ENCODE measurements at places on chromosomes 1 and 21.

GRCh38 chr1:179917601-179918429, 35.7 kb downstream of the TOR1AIP1 start:
- no peak for DNase-seq

DNA sequence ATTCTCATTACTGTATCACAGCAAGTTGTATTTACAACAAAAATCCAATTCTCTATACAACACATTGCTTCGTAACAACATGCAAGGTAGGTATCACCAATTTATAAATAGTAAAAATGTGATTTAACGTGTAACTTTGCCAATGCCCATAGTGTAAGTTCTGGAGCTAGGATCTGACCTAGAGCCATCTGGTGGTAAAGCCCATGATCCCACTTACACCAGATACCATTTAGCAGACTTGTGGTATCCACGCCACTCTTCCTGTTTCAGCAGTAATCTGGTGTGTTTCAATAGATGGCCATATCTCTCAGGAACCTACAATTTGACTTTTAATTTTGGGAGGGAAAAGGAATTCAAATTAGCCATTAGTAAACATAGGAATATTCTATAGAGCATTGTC, 10.2 kb downstream of the SETSIP start:
- DNase-seq: no peak

- DNase-seq: no peak
Observed at GRCh38 chr1:186854102-186854501, 25.4 kb downstream of the PLA2G4A start.

DNA sequence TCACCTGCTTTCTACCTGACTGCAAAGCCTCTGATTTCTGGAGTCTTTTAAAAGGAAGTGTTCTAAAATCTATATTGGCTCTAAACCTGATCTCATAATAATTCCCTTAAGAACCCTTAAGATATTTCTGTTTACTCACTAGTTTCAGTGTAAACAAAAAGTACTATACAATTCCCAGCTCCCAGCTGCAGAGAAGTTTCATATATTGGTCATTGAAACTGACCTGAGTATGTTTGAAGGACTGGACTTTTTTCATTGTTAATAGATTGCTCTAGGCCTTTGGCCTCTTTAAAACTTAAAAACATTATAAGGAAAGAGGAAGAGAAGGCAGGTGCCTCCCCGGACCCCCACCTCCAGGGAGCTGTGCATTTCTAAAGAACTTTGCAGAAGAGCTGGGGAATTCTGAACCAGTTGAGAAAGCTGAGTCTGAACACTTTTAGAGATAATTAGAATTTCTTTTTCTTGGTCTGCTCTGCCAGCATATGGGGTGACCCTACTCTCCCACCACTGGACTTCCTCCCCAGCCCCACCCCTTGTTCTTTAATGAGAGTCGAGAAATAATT, 23.7 kb downstream of the CLIC6 start:
- no peak for DNase-seq

GRCh38 chr1:59360170-59360569, 63.3 kb downstream of the FGGY start:
- no peak for DNase-seq

- no peak for DNase-seq
Observed at GRCh38 chr1:41370756-41371420, 9.7 kb downstream of the FOXO6 start.

GRCh38 chr1:56132520-56132919, 446.8 kb downstream of the PLPP3 start:
- DNase-seq: no peak

DNA sequence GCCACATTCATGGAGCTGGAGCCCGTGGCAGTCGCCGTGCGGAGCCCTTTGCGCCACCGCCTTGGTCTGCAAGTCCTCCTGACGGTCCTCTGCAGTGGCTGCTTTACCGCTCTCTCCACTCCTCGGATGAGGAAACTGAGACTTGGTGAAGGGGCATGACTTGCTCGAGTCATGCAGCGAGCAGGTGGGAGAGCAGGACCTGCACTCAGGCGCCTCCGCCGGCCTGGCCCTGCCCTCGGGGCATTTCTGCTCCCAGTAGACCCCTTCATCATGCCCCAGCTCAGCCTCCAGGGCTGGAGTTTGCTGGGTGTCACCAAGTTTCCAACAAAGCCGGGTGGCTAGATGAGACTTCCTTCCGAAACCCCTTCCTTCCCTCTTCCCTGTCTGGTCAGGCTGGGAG, 100.0 kb upstream of the TARDBP start:
- DNase-seq: no peak

GRCh38 chr1:173682184-173682583, 12.5 kb upstream of the ANKRD45 start:
- no peak for DNase-seq

DNA sequence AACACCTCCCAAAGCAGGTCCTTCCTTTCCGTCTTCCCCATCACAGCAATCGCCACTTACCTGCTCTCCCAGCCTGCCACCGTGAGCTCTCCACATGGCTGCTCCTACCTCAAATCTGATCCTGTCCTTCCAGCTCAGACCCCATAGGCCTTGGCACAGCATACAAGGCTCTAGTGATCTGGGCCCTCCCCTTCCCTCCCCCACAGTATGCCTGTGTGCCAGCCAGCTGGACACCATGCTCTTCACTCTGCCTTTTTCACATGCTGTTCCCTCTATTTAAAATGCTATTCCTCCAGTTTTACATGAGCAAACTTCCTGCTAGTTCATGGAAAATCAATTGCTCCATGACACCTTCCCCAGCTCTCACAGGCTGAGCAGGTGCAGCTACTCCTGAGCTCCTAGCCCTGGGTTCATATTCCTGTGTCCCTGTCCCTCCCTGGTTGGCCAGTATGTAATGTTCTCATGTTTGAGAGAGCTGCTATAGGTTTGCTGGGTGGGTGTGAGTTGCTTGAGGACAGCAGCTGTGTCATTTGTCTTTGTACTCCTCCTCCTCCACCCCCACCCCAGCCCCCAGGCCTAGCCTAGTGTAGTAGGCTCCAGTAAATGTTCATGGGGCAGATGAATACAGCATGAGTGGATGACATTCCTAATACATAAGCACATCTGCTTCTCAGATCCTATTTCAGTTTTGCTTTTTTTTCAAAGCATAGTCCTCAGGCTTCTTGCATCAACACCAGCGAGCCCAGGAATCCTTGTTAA, 6.3 kb upstream of the TNNT2 start:
- no peak for DNase-seq

DNA sequence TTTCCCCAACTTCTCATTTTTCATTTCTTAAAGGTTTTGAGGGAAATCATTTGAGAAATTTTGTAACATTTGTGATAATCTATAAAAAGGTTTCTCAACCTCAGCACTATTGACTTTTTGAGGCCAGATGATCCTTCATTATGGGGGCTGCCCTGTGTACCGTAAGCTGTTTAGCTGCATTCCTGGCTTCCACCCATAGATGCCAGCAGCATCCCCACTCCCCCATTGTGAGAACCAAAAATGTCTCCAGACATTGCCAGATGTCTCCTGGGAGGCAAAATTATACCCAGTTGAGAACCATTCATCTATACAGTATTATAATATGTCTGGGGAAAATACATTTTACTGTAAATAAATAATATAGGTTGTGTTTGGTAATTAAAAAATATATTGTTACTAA, 146.0 kb downstream of the PBX1 start:
- no peak for DNase-seq

GRCh38 chr1:197737916-197738315, 37.4 kb downstream of the DENND1B start:
- no peak for DNase-seq

GRCh38 chr1:115790846-115791245, 22.3 kb upstream of the CASQ2 start:
- DNase-seq: no peak

- DNase-seq: no peak
Observed at GRCh38 chr21:22955559-22955958, 1957.3 kb downstream of the NCAM2 start.

GRCh38 chr1:155472491-155473083, 90.0 kb downstream of the ASH1L start:
- no peak for DNase-seq

GRCh38 chr1:151984313-151984956, 9.2 kb downstream of the S100A10 start:
- DNase-seq: no peak

- DNase-seq: no peak
Observed at GRCh38 chr21:45802956-45803617, 159.6 kb downstream of the PCBP3 start.

DNA sequence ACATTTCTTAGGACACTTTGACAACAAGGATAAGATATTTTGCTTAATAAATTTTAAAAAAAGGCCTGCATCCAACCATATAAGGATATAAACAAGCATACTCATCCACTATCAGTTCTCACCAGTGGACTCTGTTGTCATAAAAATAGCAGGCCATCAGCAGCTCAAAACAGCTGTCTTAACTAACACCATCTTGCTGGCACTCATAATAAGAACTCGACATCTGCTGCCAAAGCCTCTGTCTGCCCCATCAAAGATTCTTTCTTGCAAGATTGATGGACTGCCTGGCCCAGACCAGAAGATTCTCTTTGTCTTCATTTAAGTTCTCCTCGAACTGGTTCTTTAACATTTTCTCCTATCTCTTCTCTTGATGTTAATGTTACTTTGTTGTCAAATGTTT, 10.1 kb downstream of the JMJD4 start:
- DNase-seq: no peak

GRCh38 chr1:86015375-86015774, 141.2 kb downstream of the COL24A1 start:
- no peak for DNase-seq

GRCh38 chr1:56256153-56257000, 323.0 kb downstream of the PLPP3 start:
- DNase-seq: no peak

- DNase-seq: no peak
Observed at GRCh38 chr1:161282991-161283390, 24.4 kb downstream of the PCP4L1 start.

- DNase-seq: no peak
Observed at GRCh38 chr1:245316784-245317183, 162.0 kb downstream of the KIF26B start.

GRCh38 chr1:115748401-115749150, 19.9 kb downstream of the CASQ2 start:
- no peak for DNase-seq

DNA sequence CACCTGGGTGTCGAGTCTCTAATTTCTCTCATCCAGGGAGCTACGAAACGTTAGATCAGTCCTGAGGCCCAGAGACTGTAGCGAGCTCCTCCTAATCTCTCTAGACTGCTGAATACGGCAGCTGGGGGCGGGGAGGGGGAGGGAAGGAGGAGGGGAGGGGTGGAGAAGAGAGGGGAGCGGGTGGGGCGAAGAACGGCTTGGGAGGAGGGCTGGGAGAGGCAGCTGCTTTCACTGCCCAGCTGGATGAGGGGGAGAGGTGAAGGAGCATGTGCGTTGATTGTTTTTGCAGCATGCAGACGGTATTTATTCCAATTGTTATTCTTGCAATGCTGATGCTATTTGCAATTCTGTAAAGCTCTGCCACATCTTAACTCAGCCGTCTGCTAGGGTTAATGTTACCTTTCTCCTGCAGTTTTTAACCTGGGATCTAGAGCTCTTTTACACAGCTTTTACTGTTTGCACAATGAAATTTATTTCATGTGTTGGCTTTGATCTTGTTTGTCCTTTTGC, 790 bp downstream of the DNAJC6 start:
- DNase-seq: peak; percentile 14

DNA sequence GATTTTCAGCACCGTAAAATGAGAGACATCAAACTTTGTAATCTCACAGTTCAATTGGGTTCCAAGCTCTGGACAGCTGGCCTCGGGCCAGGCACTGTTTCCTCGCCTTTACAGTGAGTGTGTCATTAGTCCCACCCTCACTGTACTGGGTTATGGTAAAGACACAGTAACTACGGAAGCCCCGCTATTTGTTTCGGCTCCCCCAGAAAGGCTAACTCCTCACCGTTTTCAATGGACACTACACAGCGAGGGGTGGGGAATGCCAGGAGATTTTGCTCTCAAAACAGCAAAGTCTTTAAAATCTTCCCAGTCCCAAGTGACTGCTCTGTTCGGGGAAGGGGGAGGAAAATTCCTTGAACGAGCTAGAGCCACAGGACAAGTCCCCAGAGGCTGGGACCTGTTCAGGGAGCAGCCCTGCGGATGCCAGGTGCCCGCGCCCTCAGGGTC, 757 bp upstream of the SPSB1 start:
- no peak for DNase-seq

DNA sequence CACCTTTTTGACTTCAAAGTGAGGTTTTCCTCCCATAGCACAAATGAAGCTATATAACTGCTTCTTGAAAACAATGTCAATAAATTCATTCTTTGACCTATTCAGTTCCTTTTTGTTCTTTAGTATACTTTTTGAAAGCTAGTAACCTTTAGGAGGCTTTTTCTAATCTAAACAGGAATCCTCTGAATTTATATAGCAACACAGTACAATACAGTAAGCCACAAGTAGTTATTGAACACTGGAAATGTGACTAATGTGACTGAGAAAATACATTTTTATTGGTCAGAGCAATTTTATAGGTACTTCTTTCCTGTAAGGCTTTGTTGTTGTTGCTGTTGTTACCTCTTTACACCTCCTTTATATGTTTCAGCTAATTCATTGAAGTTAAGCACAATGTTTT, 49.8 kb downstream of the ADGRL2 start:
- no peak for DNase-seq

- no peak for DNase-seq
Observed at GRCh38 chr1:112317140-112317539, 78.9 kb upstream of the CTTNBP2NL start.

DNA sequence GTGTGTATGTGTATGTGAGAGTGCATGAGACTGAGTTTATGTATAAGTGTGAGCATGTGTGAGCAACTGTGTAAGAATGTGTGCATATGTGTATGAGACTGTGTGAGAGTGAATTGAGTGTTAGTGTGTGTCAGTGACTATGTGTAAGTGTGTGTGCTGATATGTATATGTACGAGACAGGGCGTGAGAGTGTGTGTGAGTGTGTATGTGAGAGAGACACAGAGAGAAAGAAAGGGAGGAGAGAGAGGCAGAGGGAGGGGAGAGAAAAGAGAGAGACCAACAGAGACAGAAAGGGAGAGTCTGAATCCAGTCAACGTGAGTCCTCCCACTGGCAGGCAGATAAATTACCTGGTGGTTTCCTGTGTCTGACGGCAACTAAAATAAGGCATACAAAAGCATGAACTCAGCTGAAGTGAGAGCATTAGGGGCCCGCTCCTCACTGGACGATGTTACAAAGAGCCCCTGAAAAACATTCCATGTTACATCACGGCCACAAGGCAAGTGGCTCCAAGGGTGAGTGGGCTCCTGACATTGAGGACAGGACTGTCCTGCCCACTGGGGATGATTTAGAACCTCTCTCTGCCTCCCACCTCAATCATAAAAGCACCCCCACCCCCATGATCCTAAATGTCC, 66.6 kb upstream of the TIAM1 start:
- DNase-seq: no peak

GRCh38 chr21:38819719-38820159, 14.0 kb downstream of the ETS2 start:
- DNase-seq: no peak

DNA sequence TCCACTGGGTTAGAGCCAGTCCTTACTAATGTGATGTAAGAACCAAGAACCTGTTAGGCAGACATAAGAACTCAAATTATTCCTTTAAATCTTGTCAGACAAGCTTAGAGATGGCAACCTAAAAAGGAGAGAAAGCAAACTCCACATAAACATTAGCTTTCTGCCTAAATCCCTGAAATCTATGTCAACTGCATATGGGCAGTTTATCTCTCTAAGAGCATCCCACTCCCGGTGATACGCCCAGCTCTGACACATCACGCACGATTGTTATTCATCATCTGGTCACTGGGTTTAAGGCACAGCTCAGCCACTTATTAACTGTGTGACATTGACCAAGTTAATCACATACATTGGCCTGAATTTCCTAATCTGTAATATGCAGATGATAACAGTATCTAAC, 323.7 kb downstream of the HHIPL2 start:
- DNase-seq: no peak

- DNase-seq: no peak
Observed at GRCh38 chr1:8010080-8010664, 15.9 kb downstream of the ERRFI1 start.
